ENCODE measurements at places on chromosomes 4 and X.

DNA sequence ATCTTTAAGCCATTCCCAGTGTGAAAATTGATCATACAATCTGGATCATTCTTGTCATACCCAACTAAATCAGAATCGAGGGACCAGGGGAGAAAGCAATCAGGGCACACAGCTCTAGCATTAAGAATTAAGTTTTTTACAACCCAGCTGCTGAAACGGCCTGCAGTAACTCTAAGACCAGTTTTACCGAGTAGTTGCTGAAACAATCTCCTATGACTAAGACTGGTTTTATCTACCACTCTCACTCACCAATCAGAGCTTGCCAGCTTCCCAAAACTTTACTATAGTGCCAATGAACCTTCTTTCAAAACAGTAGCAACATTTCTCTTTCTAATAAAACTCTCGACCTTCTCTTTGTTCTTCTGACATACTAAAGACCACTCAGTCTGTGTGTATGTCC is 2.8 kb upstream of the SAP30 start:
- DNase-seq: no peak

GRCh38 chr4:168708108-168708507 is 211.3 kb downstream of the PALLD start:
- no peak for DNase-seq

DNA sequence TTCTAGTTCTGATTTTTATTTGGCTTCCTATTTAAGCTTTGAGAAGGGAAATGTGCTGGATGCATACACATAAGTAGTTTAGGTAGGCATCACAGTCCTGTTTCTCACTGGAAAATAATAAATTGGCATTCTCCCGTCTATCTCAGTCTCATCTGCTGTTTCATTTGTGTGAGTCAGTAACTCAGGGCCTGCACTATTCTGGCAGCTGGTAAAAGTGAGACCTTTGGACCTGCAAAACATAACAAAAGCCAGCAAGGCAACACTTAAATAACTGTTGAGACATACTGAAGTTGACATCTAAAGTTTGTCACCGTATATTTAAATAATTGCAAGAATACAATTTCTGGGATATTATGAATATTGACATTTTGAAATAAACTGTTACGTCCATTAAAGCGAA is 8.6 kb upstream of the UBQLN2 start:
- no peak for DNase-seq

DNA sequence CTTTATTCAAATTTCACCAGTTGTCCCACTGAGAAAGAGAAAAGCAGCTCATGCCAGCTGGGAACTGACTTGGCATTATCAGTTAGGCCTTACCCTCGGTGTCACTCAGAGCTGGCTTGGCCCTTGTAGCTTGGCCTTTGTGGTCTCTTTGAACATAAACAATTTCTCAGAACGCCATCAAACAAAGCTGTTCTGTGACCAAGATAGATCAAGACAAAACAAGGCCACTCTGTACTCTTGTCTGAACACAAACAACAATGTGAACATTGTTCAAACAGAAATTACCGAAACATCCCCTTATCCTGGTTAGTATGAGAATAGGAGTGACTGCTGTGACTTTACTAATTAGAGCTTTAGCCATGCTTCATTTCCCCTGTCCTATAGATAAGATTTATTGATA is 57.2 kb downstream of the DIPK2B start:
- DNase-seq: no peak

DNA sequence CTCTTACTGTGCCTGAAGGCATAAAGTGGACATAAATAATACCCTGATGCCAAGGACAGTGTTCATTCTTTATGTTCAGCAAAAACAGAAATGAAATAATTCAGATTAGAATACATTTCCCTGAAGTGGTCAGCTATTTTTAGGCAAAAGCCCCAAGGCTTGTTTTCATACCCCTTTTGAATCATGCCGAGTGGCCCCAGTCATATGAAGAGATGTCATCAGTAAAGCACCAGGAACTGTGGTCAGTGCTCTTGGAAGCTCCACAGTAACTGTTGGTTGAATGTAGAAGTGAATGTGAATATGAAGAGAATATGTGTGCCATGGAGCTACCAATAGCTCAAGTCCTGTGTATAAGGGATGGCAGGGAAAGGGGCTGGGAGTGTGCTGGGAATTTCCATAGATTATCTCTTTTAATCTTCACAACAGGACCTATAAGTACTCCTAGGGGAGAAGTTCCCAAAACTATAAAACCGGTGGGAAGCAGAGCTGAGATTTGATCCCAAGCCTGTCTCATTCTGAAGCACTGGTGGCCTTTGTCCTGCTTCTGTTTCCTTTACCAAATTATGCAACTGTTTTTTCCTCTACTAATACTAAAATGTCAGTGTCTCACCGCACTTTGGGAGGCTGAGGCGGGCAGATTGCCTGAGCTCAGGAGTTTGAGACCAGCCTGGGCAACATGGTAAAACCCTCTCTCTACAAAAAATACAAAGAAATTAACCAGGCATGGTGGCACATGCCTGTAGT is 52.6 kb downstream of the FNIP2 start:
- no peak for DNase-seq

- no peak for DNase-seq
Measured at GRCh38 chr4:61375301-61375700, 175.2 kb downstream of the ADGRL3 start.

DNA sequence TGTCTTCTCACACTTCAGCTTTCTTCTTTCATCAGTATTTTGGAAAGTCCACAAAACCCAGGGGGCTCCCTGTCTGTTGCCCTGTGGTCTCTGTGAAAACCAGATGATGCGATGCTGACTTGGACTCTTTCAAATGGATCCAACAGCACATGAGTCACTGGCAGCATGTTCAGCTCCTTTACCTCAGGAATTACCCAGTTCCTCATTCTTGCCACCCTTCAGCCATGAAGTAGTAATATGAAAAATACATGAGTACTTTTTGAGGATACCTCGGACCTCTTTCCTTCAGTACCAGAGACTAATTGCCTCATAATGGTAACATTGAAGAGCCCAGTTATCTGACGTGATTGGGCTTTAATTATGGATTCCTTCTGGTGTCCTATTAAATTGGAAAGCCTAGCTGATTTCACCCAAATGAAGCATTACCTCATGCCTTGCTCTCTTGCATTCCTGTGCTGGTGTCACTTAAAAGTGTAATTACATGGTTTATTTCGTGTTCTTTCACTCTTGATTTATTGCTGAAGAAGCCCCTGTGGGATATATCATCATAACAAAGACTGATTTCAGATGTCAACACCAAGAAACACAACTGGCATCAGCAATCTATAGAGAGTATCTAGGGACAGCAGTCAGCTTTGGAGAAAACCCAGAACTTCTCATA is 63.4 kb downstream of the NFKB1 start:
- DNase-seq: no peak

- DNase-seq: no peak
Measured at GRCh38 chr4:151797131-151797530, 36.3 kb upstream of the GATB start.

- DNase-seq: no peak
Measured at GRCh38 chr4:38280323-38280706, 320.1 kb downstream of the PTTG2 start.

GRCh38 chr4:36283912-36284465 is 2.6 kb downstream of the DTHD1 start:
- no peak for DNase-seq

- no peak for DNase-seq
Measured at GRCh38 chrX:155334486-155335336, at the start of gene CLIC2. Gene CLIC2, minus strand, starts transcription at chrX:155334614. Its CDS starts 187 bp downstream, at chrX:155334427.

DNA sequence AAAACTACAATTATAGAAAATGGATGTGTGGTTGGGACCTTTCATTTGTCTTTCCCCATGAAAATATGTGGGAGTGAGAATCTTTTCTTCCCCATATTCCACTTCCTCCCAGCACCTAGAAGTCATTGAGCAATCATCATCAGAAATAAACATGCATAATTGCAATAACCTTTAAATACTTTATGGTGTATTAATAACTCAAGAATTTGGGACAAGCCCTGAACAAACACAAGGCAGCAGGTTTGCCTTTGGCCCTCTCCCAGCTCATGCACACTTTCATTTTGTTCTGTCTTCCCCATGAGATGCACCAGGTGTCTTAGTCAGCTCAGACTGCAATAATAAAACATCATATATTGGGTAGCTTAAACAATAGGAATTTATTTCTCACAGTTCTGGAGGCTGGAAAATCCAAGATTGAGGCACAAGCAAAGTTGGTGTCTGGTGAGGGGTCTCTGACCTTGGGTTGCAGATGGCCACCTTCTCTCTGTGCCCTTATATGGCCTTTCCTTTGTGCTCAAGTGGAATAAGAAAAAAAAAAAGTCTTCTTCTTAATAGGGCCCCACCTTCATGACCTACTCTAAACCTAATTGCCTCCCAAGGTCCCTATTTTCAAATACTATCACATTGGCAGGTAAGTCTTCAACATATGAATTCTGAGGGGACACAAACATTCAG is 34.7 kb upstream of the TMEM184C start:
- DNase-seq: no peak

DNA sequence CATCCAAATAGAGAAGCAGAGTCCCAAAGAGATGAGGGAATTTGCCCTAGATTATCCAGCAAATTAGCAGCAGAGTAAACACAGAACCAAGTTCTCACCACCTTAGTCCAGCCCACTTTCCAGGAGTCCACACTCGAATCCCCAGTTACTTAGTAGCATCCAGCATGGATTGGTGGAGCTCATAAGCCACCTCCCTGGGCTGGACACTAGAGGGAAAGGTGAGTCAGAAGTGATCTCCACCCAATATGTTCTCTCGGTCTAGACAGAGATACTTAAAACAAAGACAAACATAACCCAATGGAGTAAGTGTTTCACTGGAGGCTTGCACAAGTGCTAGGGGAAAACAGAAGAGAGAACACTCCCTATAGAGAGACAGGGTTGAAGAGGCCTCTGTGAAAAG is 105.1 kb upstream of the CPEB2 start:
- no peak for DNase-seq

DNA sequence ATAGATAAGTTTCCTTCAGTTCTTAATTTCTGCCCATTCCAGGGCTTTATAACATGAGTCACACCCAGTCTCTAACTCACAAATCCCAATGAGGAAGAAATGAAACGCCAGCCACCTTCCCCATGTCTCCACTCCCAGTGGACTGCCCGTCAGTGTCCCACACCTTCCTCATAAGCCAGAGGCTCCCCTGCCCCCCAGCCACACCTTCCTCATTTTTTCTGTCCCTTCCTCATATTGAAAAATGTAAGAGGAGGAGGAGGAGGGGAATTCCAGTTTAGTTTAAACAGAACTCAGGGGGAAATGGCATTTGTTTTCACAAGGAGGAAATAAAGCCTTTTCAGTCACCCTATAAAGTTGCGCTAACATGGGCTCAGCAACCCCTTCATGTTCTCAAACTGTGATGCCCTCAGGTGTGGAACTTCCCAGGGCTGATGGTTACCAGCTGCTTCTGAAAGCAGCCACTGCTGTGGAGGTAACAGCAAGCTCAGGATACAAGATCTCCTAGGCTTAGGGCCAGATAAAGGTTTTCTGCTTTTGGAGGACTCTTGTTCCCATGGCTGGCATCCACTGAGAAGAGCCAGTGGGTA is 97.8 kb downstream of the PARM1 start:
- DNase-seq: no peak

DNA sequence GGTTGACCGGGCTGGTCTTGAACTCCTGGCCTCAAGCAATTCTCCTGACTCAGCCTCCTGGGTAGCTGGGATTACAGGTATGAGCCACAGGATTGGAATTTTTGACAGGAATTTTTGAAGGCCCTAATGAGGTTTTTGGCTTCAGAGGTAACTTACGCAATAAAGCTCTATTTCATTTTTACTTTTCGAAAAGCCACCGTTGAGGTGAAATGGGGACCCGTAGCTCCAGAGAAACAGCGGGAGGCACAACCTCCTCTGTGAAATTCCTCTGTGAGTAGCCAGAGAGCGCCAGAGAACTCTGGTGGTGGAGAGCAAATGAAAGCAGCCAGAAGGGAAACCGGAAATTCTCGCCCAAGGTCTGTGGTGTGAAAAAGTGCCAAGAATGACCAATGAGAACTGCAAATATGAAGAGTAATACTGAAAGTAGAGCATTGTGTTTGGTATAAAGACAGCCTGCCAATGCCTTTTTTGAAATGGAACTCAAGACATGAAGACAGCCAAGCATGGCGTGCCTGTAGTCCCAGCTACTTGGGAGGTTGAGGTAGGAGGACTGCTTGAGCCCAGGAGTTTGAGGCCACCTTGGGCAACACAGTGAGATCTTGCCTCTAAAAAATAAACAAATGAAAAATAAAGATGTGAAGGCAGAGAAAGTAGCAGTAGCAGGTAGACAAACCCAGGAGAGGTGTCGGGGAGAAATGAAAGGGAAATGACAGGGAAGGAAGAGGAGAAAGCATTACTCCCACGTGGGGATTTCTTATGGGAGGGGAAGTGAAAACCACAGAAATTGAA is 33.0 kb upstream of the TMEM131L start:
- no peak for DNase-seq

All from BJ (cell line).